ENCODE measurements at places on chromosomes 6 and 20.

DNA sequence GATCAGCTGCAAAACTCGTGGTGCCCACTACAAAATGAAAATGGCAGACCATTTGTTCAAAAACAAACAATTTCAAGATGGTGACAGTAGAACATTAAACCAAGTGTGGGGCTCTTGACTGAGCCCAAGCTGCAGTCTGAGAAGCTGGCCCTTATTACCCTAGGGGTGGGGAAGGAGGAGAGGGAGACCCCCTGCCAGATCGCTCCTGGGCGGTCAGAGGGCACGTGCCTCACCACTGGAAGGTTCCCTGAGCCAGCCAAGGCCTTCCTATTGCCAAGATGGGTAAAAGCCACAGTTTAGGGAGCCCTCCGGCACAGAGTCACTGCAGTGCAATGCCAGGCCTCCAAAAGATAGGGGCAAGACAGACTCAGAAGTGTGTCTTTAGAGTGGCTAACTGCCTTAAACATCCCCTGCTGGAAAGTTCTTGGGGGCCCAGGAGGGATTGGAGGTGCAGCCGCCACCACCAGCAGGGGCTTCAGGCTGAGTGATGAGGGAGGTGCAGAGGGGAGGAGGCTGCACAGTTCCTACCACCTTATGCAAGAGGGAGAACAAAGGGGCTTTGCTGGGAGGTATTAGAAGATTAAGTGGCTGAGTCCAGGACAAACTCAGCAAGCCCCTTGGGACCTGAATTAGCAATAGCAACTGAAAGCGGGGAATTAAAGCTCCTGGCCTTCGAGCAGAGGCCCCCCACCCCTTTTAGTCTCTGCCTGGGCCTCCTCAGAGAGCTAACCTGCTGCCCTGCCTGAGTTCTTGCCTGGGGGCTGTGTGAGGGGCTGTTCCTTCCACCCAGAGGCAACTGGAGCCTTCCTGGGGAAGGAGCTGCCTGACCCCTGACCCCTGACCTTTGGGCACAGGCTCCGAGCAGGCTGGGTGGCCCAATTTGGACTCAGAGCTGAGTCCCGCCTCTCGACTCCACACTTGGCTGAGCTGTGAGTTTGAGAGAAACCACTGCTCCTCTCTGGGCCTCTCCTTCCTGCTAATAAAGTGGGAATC lies 88.4 kb downstream of the VEGFA start:
- H3K27ac ChIP-seq, result no peak overlapping the region
- no peaks in the 10 kb centered on the region for H3K4me1 ChIP-seq
- no peak overlapping the region for H3K4me3 ChIP-seq
- peaks cover 2% of the 10 kb centered on the region for H3K27me3 ChIP-seq
- no peaks in the 10 kb centered on the region for H3K36me3 ChIP-seq

DNA sequence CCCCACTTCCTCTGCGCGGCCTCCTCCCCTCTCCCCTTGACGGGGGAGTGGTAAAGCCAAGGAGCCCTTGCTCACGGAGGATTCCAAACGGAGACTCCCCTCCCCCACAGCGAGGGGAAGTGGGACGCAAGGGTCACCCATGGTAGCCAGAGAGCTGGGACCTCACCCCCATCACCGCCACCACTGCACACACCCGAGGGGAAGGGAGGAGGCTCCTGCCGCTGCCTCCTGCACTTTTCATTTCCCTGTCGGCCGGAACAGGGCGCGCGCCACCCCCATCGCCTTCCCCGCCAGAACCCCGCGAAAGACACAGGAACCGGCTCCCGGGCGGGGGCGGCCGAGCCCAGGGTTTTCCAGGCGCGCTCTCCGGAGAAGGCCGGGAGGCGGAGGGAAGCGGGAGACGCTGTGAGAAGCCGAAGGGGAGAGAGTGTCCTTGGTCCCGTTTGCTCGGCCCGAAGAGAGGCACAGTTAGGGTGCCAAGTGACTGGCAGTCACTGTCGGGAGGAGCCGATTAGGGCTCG lies 789 bp downstream of the CCND3 start:
- H3K27ac ChIP-seq, result peak overlapping the region; percentile 96
- H3K27me3 ChIP-seq, result no peaks in the 10 kb centered on the region
- peak; percentile 91 for DNase-seq
- H3K36me3 ChIP-seq, result peaks cover 44% of the 10 kb centered on the region
- peak overlapping the region; percentile 100 for H3K4me3 ChIP-seq

DNA sequence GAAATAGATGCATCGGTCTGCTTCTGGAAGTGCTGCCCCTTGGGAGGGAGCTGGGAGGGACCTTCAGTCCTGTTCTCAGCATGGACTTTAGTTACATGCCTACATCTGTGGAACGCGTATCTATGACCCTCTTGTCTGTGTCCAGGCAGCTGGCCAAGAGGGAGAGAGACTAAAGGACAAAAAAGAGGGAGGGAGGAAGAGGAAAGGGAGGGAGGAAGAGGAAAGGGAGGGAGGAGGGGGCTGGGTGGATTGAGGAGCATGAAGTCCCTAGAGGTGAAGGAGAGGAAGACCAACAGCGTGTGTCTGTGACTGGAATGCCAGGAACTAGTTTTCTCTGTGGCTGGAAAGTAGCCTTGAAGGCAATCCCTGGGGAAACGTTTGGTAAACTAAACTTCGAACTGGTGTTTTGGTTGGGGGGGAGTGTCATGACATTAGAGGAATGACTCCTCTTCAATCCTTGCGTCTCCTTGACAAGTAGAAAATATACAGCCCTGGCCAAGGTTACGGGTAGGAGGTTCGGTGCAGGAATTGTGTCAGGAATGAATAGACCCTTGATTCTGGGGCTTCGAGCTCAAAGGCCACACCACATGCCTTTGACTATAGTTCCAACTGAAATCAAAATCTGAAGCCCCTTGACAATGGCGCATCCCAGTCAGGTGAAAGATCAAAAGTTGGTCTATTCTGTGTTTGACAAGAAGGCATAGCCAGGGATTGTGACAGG lies 52.0 kb upstream of the PLEKHG1 start:
- no peak overlapping the region for H3K4me3 ChIP-seq
- no peaks in the 10 kb centered on the region for H3K36me3 ChIP-seq
- H3K4me1 ChIP-seq, result no peaks in the 10 kb centered on the region

DNA sequence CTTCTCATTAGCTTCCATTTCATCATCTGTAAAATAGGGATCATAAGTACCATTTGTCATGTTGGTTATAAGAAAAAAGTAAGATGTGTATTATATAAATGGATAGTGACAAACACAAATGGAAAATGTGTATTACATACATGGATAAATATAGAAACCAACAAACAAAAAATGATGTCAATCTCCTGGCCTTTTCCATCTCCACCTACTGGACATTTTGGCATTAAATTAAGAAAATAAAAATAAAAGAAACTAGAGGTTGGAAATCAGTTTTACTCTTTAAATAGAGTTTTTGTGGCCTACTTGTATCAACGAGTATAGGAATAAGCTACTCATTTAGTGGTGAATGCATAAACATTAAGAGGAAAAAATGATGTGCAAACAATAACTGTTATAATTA lies 67.5 kb upstream of the THEMIS start:
- peaks cover 7% of the 10 kb centered on the region for H3K36me3 ChIP-seq
- no peak overlapping the region for H3K4me3 ChIP-seq
- no peaks in the 10 kb centered on the region for H3K27me3 ChIP-seq
- H3K4me1 ChIP-seq, result peaks cover 40% of the 10 kb centered on the region
- no peak for DNase-seq
- H3K27ac ChIP-seq, result no peak overlapping the region

DNA sequence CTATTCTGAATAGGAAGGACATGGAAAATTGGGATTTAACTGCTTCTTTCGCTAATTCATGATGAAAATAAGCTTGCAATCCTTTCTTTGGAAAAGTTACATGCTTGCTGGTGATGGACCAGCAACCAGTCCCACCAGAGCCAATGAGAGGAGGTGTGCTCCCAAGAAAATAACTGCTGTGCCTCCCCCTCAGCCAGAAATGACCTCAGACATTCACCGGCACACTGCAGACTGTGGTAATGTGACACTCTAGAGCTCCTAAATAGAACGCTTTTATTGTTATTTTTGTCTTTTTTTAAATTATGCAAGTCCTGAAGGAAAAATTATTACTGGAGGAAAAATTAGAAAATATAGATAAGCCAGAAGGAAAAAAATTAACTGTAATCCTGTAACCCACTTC lies 2.6 kb downstream of the PYGB start:
- H3K4me3 ChIP-seq, result no peak overlapping the region
- no peak for DNase-seq
- peaks cover 32% of the 10 kb centered on the region for H3K4me1 ChIP-seq
- peaks cover 7% of the 10 kb centered on the region for H3K27me3 ChIP-seq

GRCh38 chr6:90183587-90184333 lies 112.9 kb downstream of the BACH2 start:
- H3K4me1 ChIP-seq, result peaks cover 57% of the 10 kb centered on the region
- H3K27ac ChIP-seq, result peak overlapping the region; percentile 70
- no peaks in the 10 kb centered on the region for H3K27me3 ChIP-seq
